ENCODE measurements at places on chromosomes 7 and 10.

- DNase-seq: no peak
These were observed 3.9 kb upstream of the SPAG6 start for GRCh38 chr10:22341190-22341925.

DNA sequence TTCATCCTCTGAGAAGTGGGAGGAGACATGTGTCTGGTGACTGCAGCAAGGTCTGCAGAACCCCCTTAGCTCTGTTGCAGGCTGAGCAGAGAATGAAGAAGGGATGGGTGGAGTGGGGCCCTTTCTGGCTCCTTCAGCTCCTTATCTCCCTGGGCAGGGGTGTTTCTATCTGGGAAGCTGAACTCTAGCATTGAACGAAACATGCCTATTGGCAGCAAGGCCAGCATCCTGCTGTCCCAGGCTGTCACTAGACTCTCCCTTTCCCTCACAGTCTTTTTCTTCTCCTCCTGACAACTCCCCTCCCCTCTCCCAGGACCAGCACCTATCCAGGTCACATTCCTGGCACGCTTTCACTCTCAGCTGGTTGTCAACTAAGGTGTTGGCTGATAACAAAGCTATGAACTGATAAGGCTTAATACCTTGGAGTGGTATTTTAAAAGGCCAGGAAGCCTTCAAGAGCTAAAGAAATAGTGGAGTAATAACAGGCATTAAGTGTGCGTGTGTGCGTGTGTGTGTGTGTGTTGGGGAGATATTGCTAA is 128.8 kb upstream of the FZD8 start:
- no peak for DNase-seq

- DNase-seq: peak; percentile 40
These were observed 73.8 kb upstream of the SFMBT2 start for GRCh38 chr10:7484456-7485243.

DNA sequence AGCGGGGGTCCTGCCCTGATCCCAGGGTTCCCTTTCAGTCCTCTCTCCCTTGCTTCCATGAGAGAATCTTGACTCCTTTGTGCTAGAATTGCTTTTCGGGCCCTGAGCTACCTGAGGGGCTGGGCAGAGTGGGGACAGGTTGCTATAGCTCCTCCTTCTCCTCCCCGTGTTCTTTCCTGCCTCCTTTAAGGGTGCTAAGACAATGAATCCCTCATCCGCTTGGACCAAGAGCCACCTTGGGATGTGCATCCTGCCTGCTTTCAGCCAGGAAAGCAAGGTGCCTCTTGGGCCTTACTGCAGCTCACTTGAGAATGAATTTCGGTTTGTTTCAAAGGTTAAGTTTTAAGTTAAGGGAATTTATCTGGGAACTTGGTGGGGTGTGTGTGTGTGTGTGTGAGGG is 53.6 kb downstream of the ADRA2A start:
- DNase-seq: no peak

DNA sequence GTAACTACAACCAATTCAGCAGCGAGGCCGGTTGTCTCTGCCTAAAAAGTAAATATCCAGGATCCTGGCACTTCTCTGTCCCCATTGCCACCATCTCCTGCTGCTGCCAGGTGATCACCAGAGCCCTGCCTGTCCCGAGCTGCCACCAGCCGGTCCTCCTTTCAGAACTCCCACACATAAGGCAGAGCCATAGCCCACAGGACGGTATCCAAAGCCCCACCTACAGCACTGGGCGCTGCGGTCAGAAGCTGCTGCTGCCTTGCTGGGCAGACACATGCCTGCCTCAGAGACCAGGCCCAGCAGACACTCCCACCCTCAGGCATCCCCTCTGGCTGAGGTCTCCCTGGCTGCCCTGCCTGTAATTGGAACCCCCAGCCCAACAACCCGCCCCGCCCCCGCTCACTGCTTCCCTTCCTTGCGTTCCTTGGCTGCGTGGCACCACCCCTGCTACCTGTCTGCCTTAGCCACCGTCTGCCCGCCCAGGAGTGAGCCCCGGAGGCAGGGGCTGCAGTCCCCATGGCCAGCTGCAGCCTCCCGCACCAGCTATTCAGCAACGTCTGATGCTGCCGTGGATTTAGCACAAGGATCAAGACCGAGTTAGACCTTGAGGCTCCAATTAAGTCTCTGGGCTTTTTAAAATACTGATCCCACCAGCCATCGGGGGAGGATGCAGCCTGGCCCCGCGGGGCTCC is 100.7 kb downstream of the CYTH3 start:
- no peak for DNase-seq

DNA sequence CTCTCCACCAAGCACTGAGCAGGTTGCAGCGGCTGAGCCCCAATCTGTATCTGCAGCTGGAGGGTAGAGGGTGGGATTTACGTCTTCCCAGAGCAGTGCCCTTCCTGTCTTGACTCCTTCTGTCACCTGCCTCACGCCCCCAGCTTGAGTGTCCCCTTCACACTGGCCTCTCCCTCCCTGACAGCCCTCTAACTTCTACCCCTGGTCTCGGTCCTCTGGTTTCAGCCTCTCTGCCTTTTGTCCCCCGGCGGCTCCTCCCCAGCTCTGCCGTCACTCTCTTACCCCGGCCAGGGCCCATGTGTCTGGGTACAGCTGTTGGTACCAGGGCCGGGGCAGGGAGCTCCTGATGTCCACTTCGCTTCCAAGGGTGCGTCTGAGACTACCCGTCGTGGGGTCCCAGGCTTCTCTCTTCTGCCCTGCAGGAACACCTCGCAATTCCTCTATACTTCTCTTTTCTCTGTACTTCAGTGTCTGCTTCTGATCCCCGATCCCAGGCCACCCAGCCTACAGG is 654 bp downstream of the MUC3A start:
- DNase-seq: no peak

DNA sequence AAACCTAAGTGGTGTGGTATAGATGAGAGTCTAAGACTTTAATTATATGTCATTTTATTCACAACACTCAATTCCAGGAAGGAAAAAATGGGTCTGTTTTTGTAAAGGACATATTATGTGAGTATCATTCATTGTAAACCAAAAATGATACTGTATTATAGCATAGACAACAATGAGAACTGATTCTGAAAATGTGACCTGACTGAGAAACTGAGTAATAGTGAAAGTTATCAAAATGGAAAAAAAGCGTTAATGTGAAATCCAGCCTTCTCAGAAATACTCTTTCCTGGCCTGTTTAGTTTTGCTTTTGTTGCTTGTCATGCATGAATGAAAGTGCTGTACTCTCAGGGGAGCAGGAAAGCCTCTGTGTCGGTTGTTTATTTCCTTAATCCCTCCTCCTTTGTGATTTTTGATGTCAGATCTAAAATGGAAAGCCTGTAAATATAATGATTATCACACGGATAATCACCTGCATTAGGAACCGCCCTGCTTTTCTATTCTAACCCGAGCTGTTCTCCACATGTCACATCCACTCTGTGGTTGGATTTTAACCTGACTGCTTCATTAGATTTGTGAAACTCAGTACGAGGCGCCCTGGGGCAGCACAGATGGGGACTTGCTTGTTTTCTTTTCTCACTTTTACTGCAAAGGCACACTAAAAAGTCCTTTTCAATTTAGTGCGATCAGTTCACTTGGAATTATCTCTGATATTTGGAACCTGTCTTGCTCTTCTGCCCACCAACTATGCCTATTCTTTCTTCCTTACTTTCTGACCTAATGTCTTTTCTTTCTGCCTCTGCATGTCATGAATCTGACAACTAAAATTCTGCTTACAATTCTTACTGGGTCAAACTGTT is 240.9 kb upstream of the KAT6B start:
- DNase-seq: peak; percentile 65

- DNase-seq: no peak
These were observed 24.3 kb downstream of the EPDR1 start for GRCh38 chr7:37944737-37945054.

- DNase-seq: no peak
These were observed 259.5 kb upstream of the VWC2 start for GRCh38 chr7:49513911-49514310.

DNA sequence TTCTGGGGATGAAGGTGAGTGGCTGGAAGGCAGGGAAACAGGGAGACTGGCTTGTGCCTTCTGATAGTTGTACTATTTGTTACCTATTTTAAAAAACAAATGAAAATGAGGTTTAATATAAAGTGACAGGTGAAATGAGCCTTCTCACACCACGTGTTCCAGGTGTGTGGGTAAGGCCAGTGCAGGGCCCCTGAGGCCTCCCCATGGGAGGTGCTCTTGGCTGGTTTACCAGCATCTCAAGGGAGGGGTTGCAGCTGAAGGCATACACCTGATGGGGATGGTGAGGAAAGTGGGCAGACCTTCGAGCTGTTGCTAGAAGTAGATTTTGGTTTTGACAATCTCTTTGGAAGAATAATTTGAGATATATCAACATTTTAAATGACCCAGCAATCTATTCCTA is 103.6 kb downstream of the ARHGAP22 start:
- DNase-seq: no peak

GRCh38 chr7:1651891-1652290 is 18.2 kb upstream of the ELFN1 start:
- no peak for DNase-seq

GRCh38 chr7:148304456-148304855 is 286.1 kb upstream of the C7orf33 start:
- DNase-seq: no peak

GRCh38 chr10:5040010-5040673 is 36.5 kb upstream of the AKR1C2 start:
- no peak for DNase-seq

GRCh38 chr10:97664282-97664850 is 22.7 kb downstream of the AVPI1 start:
- no peak for DNase-seq

- no peak for DNase-seq
These were observed 2.5 kb upstream of the P4HA1 start for GRCh38 chr10:73099141-73099540.

DNA sequence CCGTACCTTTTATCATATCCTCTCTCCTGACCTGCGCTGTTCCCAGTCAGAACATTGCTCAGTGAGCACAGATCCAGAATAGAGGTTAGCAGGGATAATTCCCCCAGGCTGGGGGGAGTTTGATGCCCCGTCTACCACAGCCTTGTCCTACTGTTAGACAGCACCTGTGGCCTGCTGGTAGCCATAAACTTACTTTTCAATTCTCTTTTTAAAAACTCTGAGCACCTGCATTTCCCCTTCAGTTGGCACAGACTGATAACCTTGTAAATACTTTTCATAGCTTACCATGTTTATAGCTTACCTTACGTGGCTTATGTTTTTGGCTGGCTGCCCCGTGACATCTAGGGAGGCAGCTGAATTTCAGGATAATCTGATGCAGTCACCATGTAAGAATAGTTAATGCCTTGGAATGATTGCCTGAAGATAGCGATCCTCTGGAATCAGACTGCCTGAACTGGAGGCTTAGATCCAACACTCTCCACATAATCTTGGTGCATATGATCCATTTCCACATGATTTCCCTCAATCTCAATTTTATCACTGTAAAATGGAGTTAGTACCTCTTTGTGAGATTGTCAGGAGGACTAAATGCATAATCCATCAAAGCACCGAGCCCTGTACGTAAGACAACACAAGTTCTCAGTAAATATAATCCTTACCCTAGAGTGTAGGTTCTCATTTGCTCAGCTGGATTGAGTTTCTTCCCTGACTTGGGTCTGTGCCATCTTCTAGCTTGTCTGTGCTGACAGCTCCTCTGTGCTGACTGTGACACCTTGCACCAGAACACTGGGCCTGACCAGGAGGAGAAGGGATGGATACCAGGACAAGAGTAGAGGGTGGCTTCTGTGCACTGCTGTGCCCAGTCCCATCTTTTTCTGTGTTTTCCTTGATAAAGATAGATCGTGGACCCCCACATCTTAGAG is 111.7 kb upstream of the GJD4 start:
- no peak for DNase-seq

DNA sequence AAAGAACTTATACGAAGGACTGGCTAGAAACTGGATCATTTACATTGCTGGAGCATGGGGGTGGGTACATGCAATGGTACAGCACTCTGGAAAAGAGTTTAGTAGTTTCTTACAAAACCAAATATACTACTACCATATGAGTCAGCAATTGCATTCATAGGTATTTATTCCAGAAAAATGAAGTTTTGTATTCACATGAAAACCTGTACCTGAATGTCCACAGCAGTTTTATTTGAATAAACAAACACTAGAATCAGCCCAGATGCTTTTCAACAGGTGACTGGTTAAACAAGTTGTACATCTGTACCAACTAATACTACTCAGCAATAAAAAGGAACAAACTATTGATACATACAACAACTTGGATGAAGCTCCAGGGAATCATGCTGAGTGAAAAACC is 3.4 kb downstream of the SCIN start:
- no peak for DNase-seq

GRCh38 chr7:111992601-111993000 is 213.6 kb downstream of the DOCK4 start:
- no peak for DNase-seq

GRCh38 chr10:50280049-50280841 is 28.9 kb upstream of the ASAH2 start:
- DNase-seq: no peak

DNA sequence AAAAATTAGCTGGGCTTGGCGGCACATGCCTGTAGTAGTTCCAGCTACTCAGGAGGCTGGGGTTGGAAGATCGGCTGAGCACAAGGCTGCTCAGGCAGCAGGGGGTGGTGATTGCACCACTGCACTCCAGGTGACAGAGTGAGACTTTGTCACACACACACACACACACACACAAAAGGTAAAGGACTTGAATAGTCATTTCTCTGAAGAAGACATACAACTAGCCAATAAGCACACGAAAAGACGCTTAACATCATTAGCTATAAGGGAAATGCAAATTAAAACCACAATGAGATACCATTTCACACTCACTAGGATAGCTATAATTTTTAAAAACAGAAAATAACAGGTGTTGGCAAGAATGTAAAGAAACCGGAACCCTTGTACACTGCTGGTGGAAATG is 48.6 kb downstream of the HIP1 start:
- no peak for DNase-seq

DNA sequence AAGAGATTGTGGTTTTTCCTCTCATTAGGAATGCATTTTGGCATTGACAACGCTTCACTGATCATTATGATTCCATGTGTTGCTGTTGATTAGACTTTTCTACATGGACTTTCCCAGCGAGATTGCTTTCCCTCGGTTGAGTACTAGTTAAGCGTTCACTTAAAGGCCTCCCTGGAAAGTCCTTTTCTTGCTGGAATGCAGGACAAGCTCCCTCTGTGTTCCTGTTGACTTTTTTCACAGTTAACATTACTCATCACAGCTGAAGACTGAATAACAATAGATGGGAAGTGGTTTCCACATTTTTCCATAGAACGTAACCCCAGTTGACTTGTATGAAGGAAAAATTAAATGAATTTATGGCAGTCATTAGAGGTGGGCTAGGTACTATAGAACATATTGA is 2.6 kb upstream of the CAV1 start:
- DNase-seq: no peak

DNA sequence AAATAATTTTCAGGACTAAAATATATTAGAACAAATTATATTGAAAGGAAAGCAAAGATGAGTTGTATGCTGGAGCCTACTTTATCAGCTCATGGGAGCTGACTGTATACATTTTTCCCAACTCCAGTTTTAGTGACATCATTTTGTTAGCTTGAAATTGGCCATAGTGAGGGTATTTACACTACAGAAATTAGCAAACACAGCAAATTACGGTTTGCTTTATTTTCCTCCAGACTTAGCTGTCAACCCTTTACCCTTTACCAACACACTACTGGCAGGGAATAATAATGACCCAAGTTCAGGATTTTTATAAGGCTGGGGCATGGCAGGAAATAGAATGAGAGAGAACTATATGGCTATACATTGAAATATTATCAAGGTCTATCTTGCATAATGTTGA is 120.3 kb upstream of the PRSS1 start:
- no peak for DNase-seq

- no peak for DNase-seq
These were observed 19.9 kb upstream of the FMC1 start for GRCh38 chr7:139321071-139321745.

- DNase-seq: peak; percentile 78
These were observed 228.7 kb upstream of the KLF6 start for GRCh38 chr10:4013651-4014121.
